SK-N-SH (cell line): ENCODE measurements at places on chromosomes 5 and 9. TPM values are rescaled to one million over a fixed set of nuclear protein-coding genes. Genes with fewer than 3 reads are reported as not detected.

- no peak overlapping the region for H3K27ac ChIP-seq
- no peaks in the 10 kb centered on the region for H3K27me3 ChIP-seq
- H3K36me3 ChIP-seq: no peaks in the 10 kb centered on the region
- peaks cover 7% of the 10 kb centered on the region; the same call in 1 of the 2 replicates for H3K4me1 ChIP-seq
- no peak overlapping the region for H3K4me3 ChIP-seq
- DNase-seq: peak; percentile 19
Measured at GRCh38 chr5:153445875-153446579, 44.4 kb upstream of the GRIA1 start.

GRCh38 chr5:6371079-6371810 lies 7.1 kb downstream of the MED10 start:
- no peaks in the 10 kb centered on the region for H3K4me1 ChIP-seq
- no peak for DNase-seq
- no peak overlapping the region for H3K27ac ChIP-seq

NFX1 gene
- 19.6 and 27.6 TPM in 2 replicates for polyA plus RNA-seq

CAMK2A gene
- polyA plus RNA-seq: 0.05 and 0.10 TPM in 2 replicates

TLE4 gene
- 40.4 and 49.5 TPM in 2 replicates for polyA plus RNA-seq

GRCh38 chr9:129483415-129484351 lies 137.2 kb downstream of the C9orf50 start:
- DNase-seq: no peak
- H3K27me3 ChIP-seq: no peaks in the 10 kb centered on the region
- H3K4me1 ChIP-seq: peaks cover 83% of the 10 kb centered on the region; the same call in 1 of the 2 replicates
- H3K27ac ChIP-seq: peak overlapping the region; percentile 97
- peak overlapping the region; percentile 44; the same call in 1 of the 2 replicates for H3K4me3 ChIP-seq
- H3K36me3 ChIP-seq: no peaks in the 10 kb centered on the region
